ENCODE measurements at places on chromosomes 3 and 15.

- DNase-seq: no peak
Measured at GRCh38 chr3:31671976-31672375, 139.3 kb downstream of the STT3B start.

- DNase-seq: no peak
Measured at GRCh38 chr15:61062268-61062861, 166.7 kb downstream of the RORA start.

DNA sequence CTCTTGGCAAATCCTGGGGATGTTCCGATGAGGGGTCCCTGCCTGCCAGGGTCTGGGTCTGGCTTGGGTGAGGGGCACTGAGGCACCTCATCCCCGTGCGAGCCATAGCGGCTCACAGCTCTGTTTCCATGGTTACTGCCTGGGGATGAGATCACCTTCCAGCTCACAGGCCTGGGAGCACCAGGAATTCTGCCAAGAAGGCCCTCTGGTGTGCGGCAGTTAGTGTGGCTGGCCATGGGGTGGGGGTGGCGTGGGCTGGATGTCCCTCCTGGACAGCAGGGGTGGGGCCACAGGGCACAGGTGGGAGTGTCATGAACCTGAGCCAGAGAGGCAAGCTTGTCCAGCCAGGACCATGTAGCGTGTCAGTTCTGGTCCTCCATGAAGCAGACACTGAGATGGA lies 22.1 kb upstream of the PRR23E start:
- no peak for DNase-seq

- no peak for DNase-seq
Measured at GRCh38 chr3:182999767-183000166, 19.4 kb upstream of the DCUN1D1 start.

DNA sequence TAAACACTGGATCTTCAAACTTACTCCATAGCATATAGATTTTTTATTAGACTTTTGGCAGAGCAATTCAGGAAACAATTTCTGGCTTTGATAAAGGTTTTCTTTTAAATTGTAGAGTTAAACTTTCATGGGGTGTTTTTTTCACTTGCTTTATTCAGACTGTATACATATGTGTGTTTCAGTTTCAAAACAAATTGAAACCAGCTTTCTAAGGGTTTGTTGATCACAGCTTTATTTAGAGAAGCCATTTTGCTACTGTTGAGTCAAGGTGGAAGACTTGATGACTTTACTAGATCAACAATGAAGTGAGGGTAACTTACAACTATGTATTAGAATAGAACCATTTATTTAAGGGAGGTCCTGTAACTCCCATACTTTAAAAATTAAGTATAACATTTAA lies 6.2 kb downstream of the UBE2E1 start:
- DNase-seq: no peak

- DNase-seq: no peak
Measured at GRCh38 chr3:15390460-15390859, 36.9 kb downstream of the METTL6 start.

DNA sequence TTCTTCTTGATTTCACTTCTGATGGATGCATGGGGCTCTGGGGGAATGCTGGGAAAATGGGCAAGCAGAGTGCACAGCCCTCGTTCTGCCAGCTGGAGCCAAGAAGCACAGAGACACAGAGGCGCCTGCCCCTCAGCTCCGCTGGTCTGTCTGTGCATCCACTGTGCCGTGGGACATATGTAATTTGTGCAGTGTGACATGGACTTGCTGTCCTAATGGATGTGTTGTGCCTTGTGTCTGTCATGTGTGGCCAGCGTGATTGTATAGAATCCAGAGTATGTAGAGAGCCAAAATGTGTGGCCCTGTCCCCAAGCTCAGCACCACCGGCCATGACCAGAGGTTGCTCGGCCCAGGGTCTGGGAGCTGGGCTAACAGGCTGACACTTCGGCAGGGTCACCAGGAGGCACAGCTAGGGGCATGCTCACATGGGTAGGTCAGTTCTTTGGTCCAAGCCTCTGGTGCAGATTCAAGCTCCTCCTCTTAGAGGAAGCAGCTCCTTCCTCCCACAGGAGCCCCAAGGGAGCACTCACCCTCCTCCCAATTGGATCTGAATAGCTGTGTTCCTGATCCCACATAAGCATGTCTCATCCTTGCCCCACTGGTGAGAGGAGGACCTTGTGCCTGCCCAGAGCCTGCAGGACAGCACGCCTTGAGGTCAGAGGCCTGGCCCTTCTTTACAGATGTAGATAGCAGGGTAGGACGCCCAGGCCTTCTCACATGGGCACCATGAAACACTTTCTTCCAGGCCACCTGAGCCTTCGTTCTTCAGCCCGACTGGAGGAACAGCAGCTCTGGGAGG lies 100.8 kb upstream of the ABHD17C start:
- no peak for DNase-seq

- DNase-seq: no peak
Measured at GRCh38 chr3:178671377-178671776, 135.1 kb downstream of the KCNMB2 start.

Data from activated CD4-positive, alpha-beta T cell treated with anti-CD3 and anti-CD28 coated beads for 1 hour (primary cell).